NCI-H146 (cell line): ENCODE measurements at places on chromosomes 6 and 20.
A peak's percentile ranks its signal among the peaks of the same experiment; 100 is the strongest.

DNA sequence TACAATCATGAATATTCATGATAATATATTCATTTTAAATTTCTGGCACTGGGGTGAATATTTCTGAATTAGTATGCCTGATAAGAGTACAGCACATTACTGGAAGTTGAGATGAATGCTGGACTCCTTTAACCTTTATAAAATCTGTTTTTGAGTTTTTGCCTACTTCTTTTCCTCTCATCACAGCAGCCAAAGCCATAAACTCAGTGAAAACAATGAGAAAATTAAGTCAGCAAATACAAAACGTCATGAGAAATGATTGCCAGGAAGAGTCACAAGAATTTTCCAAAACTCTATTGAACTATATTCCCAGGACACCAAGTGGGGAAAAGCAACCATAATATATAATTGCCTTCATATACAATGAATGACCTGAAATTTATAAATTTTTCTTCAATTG lies 837.6 kb downstream of the TBC1D32 start:
- no peak for DNase-seq

- DNase-seq = no peak
Observed at GRCh38 chr6:45473121-45473993, 95.6 kb upstream of the SUPT3H start.

DNA sequence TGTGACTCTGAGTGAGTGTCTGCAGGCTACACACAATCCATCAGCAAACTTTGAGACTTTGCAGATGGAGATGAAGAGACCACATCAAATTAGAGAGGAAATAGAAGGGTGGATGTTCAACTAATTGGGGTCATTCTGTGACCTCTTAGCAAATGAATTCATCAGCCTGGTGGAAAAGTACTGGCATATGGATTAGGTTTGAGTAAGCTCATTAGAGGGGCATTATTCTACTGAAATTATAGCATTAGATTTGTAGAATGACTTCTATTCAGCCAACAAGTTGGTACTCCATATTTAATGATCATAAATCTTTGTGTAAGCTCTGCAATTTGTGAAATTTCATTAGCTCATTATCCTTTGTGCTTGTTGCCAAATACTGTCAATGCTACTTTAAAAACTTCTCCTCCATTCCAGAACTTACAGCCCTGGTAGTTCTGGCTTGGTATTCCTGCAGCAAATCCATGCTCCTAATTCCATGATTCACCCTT lies 63.8 kb downstream of the ADTRP start:
- DNase-seq = no peak

DNA sequence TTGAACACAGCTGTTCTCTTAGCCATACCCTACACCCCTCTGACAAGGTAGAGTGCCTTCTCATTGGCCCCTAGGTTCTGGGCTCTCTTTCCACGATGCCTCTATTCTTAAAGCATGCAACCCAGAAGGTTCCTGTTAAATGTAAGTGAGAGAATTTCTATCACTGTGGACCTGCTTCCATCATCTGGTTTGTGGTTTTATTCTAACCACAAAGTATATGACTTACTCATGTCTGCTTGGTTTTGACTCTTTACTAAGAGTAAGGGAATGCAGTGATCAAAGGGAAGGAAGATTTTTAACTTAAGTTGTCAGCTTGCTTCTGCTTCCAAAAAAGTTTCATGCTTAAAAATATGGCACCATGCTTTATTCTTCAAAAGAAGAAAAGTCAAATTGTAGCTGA lies 80.2 kb downstream of the ANKEF1 start:
- DNase-seq = no peak

- no peak for DNase-seq
Observed at GRCh38 chr6:125547381-125547780, 202.1 kb upstream of the HEY2 start.

GRCh38 chr20:46959081-46959692 lies 64.5 kb downstream of the EYA2 start:
- DNase-seq = no peak

DNA sequence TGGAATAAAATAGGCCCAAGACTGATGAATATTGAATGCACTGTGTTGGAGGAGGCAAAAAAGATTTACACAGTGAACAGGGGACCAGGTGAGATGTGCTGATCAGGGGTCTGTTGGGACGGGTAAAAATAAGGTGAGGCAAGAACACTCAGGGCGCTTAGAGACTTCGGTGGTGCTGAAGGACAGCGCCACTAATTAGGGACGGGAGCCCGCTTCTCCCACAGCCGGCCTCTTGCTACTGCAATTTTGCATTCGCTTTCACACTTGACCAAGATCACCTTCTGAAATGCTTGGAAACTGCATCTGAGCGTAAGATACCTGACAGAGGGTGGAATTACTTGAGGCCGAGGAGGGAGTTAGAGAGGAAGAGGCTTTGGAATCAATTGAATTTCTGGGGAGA lies 7.3 kb downstream of the TFAP2D start:
- no peak for DNase-seq

GRCh38 chr6:90197854-90198496 lies 98.7 kb downstream of the BACH2 start:
- DNase-seq = no peak

DNA sequence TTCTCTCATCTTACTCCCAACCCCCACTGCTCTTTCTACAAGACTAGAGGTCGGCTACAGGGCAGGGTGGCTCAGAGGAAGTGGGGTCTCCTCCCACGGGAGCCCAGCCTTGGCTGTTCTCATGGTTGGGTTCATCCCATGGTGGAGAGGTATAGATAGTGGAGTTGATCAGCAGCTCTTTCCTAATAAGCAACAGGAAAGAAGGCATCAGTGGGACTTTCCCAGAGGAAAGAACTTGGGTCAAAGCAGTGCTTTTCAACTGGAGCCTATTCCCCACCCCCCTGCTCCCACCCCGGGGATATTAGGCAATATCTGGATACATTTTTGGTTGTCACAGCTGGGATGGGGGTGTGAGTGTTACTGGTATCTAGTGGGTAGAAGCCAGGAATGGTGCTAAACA lies 200.9 kb downstream of the NFATC2 start:
- no peak for DNase-seq

DNA sequence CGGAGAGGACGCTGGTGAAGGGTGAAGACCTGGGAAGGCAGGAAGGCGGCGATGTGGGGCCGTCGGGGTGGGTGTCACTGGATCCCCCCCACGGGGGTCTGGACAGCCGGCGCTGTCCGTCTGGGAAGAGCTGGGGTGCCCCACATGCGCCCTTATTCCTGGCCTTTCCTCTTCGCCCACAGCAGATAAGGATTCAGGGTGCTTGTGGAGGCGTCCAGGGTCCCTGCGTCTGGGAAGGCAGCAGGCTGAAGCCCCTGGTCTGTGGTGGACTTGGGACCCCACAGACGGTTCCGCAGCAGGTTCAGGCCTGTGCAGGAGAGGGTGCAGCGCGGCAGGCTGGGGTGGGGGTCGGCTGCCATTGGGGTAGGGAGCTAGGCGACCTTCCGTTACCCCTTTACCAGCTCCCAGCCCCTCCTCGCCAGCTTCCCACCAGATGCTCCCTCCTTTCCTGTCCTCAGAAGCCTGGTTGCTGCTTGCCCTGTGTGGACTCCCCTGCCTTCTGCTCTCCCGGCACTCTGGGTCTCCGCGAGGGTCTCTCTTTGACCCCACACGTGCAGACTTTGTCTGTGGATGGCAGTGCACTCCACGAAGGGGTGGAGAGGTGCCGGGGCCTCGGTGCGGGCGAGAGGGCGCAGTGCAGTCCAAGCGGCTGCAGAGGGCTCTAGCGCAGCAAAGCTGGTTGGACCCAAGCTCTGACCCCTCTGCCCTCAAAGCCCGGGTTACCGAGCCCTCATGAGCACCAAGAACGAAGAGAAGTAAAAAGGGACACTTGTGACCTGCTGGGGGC lies 2.1 kb upstream of the GATA5 start:
- no peak for DNase-seq

GRCh38 chr6:129871221-129871620 lies 10.1 kb upstream of the TMEM244 start:
- no peak for DNase-seq

GRCh38 chr6:57029213-57029612 lies 17.3 kb upstream of the KIAA1586 start:
- DNase-seq = no peak

GRCh38 chr6:144528743-144529425 lies 243.7 kb downstream of the UTRN start:
- peak; percentile 33 for DNase-seq
